ENCODE measurements at places on chromosomes 11 and 22.

DNA sequence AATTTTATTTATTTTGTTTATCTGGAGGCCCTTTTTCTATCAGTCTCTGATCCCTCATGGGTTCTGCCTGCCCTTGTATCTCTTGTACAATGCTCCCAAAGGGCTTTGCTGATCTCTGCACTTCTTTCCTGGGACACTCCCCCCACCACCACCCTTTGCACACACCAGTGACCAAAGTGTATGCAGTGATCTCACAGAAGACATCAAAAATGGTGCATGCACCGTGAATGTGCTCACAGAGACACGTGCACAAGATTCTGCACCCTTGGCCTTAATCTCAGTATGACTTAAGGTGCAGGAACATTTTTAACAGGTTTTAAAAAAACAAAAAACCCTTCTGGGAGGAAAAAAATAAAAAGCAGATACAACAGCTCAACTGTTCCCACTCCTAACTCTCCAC is 12.2 kb upstream of the ADSL start:
- no peak overlapping the region for H3K27ac ChIP-seq
- H3K4me3 ChIP-seq = no peak overlapping the region
- H3K4me1 ChIP-seq = peaks cover 30% of the 10 kb centered on the region
- no peaks in the 10 kb centered on the region for H3K27me3 ChIP-seq
- no peak for DNase-seq

DNA sequence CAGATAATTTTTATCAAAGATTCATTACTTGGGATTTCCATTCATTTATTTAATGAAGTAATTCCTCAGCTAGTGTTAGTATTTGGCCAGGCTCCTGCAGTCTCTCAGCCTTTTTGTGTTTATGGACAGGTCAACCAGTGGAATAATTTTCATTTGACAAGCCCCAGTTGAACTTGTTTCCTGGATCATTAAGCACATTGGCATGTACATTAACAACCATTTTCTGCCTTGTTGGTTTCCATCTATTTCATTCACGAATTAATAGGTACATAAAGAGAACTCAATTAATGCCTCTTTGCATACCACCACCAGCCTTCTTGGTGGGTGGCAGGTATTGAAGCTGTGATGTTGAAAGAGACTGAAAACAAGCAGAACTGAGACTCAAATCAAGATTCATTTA is 745.2 kb downstream of the KCNA4 start:
- no peak overlapping the region for H3K4me3 ChIP-seq
- DNase-seq = no peak
- H3K36me3 ChIP-seq = no peaks in the 10 kb centered on the region
- no peak overlapping the region for H3K27ac ChIP-seq
- no peaks in the 10 kb centered on the region for H3K27me3 ChIP-seq

- DNase-seq = no peak
- no peaks in the 10 kb centered on the region for H3K27me3 ChIP-seq
- H3K27ac ChIP-seq = no peak overlapping the region
- no peaks in the 10 kb centered on the region for H3K4me1 ChIP-seq
Measured at GRCh38 chr11:118128721-118129470, 23.7 kb downstream of the SCN4B start.

DNA sequence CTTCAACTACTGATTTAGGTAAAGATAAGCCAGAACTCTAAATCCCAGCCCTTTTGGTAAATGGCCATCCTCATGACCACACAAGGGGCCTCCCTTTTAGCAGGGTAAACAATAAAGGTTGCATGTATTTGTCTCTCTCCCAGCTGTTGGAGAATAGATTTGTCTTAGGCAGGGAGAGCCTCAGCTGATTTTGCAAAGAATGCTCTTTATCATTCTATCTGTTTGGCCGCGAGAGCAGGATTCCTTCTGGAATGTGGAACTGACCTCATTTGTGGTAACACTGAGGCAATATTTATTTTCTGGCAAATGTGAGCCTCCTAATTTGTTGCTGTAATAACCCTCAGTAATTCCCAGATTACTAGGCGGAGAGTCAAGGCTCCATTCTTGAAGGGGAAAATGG is 15.3 kb downstream of the PTS start:
- no peak for DNase-seq
- no peak overlapping the region for H3K4me3 ChIP-seq
- no peak overlapping the region for H3K27ac ChIP-seq
- no peaks in the 10 kb centered on the region for H3K27me3 ChIP-seq
- H3K36me3 ChIP-seq = peaks cover 46% of the 10 kb centered on the region

DNA sequence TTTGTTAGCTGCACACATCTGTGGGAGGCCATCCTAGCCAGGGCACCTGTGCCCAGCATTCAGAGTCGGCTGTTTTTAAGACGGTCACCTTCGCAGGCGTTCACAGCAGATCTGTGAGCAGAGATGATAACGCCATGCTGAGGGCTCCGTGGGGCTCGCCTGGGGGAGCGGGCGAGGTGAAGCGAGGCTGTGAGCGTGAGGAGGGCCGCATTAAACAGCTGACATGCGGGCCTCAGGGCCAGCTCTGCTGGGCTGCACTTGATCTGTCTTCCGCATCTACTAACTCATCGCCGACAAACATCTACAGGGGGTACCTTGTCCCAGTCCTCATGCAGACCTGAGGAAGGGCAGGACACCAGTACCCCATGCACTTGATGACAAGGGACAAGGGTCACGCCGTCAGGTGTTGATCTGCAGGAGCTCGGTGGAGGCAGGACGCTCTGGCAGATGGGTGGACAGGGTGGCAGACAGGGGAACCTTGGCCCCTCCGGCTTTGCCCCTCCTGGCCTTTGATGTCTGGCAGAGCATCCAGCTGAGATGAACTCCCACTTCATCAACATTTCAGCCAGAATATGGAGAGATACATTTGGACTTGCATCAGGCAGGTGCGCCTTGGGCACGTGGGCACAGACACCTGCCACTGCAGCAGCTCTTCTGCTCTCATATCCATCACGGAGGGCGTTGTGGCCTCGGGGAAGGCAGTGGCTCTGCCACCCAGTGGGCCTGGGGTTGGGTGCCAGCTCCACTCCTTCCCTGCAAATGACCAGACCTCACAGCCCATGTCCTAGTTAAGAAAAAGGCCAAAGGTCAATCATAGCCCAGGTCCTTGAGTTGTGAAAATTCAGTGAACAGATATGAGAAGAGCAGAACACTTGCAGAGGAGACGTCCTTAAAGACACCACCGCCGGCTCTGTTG is 822.9 kb downstream of the BRD1 start:
- no peaks in the 10 kb centered on the region for H3K27me3 ChIP-seq
- H3K36me3 ChIP-seq = peaks cover 9% of the 10 kb centered on the region
- DNase-seq = no peak
- peaks cover 6% of the 10 kb centered on the region for H3K4me1 ChIP-seq

DNA sequence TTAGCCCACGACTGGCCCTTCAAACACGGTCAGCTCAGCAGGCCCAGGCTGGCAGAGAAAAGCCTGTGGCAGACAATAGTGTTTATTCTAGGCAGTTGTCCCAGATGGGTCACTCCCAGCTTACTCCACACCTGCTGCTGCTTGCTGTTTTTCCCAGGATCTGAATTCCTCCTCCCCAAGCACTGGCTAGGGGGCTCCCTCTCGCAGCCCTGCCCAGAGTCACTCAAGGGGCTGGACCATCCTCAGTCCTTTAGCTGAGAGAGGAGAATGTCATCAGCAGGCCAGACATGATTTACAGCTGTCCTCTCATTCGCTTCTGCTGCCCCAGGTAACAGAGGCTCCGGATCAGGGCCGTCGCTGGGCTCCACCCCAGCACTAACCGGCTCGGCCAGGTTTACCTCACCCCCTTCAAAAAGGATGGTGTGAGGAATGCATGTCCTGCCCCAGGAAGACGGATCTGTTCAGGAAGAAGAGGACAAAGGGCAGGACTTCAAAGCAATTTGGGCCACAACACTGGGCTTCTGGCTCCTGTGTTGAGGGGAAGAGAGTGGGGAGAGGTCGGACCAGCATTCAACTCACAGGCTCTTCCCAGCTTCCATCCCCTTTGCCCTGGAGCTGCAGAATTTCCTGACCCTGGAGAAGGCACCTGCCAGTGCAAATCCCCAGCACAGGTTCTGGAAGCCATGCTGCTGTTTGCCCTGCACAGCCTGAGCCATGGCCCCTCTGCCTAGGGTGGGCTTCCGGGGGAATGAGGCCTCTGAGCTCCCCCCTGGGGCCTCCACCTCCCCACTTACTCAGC is 59.7 kb upstream of the BARX2 start:
- no peaks in the 10 kb centered on the region for H3K36me3 ChIP-seq
- H3K27me3 ChIP-seq = no peaks in the 10 kb centered on the region
- DNase-seq = no peak
- peaks cover 67% of the 10 kb centered on the region for H3K4me1 ChIP-seq
- peak overlapping the region; percentile 54 for H3K27ac ChIP-seq

- peak; percentile 1 for DNase-seq
- H3K4me3 ChIP-seq = no peak overlapping the region
- no peaks in the 10 kb centered on the region for H3K36me3 ChIP-seq
- no peaks in the 10 kb centered on the region for H3K4me1 ChIP-seq
- no peaks in the 10 kb centered on the region for H3K27me3 ChIP-seq
- H3K27ac ChIP-seq = no peak overlapping the region
Measured at GRCh38 chr11:104609311-104610085, 288.8 kb downstream of the CASP12 start.

DNA sequence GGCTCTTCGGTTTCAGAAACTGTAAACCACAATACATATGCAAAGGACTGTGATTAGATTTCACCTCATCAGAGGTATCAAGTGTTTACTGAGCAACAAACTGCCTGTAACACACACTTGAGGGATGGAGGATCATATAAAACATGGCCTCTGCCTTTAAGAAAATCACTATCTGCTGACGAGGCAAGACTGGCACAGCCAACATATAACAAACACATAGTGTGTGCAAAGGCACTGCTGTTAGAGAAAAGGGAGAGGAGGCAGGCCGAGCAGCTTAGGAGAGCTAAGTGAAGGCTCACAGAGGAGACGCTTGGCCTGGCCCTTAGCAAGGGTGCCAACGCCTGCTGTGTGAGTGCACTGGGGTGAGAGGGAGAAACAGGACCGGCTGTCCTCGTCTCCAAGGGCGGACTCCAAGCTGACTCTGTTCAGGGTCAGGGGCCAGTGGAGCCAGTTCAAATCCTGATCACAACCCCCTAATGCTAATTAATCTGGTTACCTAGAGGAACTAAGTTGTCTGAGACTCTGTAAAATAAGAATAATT is 48.2 kb downstream of the LRFN4 start:
- H3K27me3 ChIP-seq = no peaks in the 10 kb centered on the region
- peaks cover 44% of the 10 kb centered on the region for H3K4me1 ChIP-seq
- H3K27ac ChIP-seq = no peak overlapping the region
- DNase-seq = no peak
- peaks cover 3% of the 10 kb centered on the region for H3K36me3 ChIP-seq

DNA sequence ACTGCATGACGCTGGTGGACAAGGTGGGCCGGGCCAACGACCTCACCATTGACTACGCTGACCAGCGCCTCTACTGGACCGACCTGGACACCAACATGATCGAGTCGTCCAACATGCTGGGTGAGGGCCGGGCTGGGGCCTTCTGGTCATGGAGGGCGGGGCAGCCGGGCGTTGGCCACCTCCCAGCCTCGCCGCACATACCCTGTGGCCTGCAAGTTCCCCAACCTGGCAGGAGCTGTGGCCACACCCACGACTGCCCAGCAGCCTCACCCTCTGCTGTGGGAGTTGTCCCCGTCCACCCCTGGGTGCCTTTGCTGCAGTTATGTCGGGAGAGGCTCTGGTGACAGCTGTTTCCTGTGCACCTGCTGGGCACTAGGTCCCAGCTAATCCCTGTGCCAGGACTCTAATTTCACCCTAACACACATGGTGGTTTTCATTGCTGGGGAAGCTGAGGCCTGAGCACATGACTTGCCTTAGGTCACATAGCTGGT is 49.0 kb upstream of the PPP6R3 start:
- H3K4me3 ChIP-seq = no peak overlapping the region
- no peaks in the 10 kb centered on the region for H3K4me1 ChIP-seq

GRCh38 chr11:23212807-23213206 is 352.5 kb upstream of the CCDC179 start:
- no peak overlapping the region for H3K4me3 ChIP-seq
- H3K36me3 ChIP-seq = no peaks in the 10 kb centered on the region
- H3K27me3 ChIP-seq = no peaks in the 10 kb centered on the region
- DNase-seq = no peak
- H3K27ac ChIP-seq = no peak overlapping the region
- H3K4me1 ChIP-seq = no peaks in the 10 kb centered on the region

DNA sequence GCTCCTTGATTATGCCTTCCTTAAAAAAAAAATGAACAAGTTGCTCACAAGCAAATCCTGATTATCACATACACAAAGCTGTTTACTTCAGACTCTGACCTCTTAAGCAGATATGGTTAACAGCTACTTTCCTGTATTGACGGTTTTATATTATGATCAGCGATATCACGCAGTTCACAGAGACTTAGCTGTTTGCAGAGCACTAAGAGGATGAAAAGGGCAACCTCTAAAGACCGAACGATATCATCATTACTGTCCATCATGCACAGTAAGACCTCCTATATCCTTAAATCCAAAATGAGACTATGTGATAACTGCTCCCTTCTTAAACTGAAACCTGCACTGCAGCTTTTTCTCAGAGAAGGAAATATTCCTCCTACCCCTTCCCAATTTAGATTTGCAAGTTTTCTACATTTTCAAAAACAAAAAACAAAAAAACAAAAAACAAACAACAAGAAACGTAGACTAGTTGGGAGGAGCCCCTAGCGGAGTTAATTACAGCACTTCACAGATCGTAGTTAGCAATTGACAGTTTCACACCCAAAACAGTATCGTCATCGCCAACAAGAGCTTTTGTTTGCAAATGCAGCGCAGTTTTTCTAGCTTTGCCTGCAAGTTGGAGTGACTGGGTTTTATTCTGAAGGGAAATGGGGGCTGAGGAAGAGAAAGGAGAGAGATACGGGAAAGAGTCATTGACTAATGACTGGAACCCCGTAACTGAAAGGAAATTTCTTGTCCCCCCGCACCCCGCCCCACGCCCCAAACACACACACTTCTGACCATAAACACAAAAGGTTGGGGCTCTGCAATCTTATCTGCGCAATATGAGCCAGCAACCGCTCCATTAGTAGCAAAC is 1.2 kb downstream of the DDX6 start:
- H3K27me3 ChIP-seq = peaks cover 3% of the 10 kb centered on the region
- peak overlapping the region; percentile 100 for H3K27ac ChIP-seq
- DNase-seq = no peak
- H3K4me3 ChIP-seq = peak overlapping the region; percentile 100

DNA sequence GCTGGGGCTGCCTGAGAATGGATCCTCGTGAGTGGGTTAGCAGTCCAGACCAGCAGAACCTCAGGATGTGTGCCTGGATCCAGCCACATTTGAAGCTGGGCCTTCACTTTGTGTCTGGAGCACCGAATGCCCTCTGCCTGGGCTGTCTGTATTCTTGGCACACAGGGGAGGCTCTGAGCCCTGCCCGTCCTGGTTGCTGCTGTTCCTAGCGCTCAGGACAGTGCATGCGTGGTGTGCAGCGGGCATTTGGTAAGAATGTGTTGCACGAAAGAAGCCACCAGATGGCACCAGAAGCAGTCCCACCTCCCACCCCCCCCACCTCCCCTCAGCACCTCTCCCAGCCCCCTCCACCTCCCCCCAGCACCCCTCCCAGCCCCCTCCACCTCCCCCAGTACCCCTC is 4.1 kb upstream of the MAPK11 start:
- H3K36me3 ChIP-seq = peaks cover 8% of the 10 kb centered on the region
- peaks cover 20% of the 10 kb centered on the region for H3K27me3 ChIP-seq
- H3K27ac ChIP-seq = no peak overlapping the region
- peak overlapping the region; percentile 79 for H3K4me3 ChIP-seq

Data from neural crest cell (in vitro differentiated cells).